ENCODE measurements at places on chromosomes 7 and 10. TPM values are rescaled to one million over a fixed set of nuclear protein-coding genes. Genes with fewer than 3 reads are reported as not detected.
A peak's percentile ranks its signal among the peaks of the same experiment; 100 is the strongest.

Gene CYP26A1
- total RNA-seq, result 857 TPM

Gene NCF1
- 0.37 TPM for total RNA-seq

GRCh38 chr7:45973725-45974532, 52.9 kb upstream of the IGFBP3 start:
- no peaks in the 10 kb centered on the region for H3K27me3 ChIP-seq
- peak; percentile 35 for DNase-seq
- no peaks in the 10 kb centered on the region for H3K36me3 ChIP-seq

- no peak for DNase-seq
- H3K27ac ChIP-seq, result peak overlapping the region; percentile 10
- H3K36me3 ChIP-seq, result no peaks in the 10 kb centered on the region
- no peaks in the 10 kb centered on the region for H3K4me1 ChIP-seq
These were observed 131.9 kb downstream of the SRPK2 start for GRCh38 chr7:105256761-105257231.

DNA sequence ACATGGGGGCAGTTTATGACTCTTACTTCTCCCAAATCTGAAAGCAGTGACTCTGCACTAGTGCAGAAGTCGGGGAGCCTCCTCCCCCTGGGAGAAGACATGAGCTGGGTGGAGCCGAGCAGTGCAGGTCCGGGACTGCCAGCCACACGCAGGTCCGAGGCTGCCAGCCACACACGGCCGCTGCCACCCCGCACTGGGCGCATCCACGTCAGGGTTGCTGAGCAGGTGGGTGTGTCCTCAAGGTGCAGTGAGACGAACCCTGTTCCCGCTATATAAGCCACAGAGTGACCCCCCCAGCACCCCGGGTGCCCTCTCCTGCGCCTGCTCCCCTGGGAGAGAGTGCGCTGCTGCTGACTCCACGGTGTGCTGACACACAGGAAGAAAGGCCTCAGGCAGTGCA, 430.2 kb downstream of the PTPRN2 start:
- H3K4me1 ChIP-seq, result no peaks in the 10 kb centered on the region
- no peak overlapping the region for H3K27ac ChIP-seq
- H3K27me3 ChIP-seq, result no peaks in the 10 kb centered on the region

DNA sequence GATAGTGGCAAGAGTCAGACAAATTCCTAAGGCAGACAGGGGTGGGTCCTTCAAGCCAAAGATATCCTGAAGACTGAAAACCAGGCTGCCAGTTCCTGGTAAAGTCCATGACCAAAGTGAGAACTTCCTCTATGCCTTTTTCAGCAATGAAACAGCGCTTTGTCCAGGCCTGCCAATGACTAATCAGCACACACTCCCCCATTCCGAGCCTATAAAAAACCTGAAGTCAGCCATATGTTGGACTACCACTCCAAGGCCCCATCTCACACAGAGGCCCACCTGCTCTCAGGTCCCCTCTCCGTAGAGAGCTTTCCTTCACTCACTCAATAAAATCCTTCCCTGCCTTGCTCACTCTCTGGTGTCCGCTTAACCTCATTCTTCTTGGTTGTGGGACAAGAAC, 402.2 kb downstream of the ANKRD7 start:
- H3K4me1 ChIP-seq, result no peaks in the 10 kb centered on the region
- no peak for DNase-seq
- H3K4me3 ChIP-seq, result peak overlapping the region; percentile 27
- no peak overlapping the region for H3K27ac ChIP-seq

Data from endodermal cell (in vitro differentiated cells).